ENCODE measurements at places on chromosomes 3 and 15. TPM values are rescaled to one million over a fixed set of nuclear protein-coding genes. Genes with fewer than 3 reads are reported as not detected.

DNA sequence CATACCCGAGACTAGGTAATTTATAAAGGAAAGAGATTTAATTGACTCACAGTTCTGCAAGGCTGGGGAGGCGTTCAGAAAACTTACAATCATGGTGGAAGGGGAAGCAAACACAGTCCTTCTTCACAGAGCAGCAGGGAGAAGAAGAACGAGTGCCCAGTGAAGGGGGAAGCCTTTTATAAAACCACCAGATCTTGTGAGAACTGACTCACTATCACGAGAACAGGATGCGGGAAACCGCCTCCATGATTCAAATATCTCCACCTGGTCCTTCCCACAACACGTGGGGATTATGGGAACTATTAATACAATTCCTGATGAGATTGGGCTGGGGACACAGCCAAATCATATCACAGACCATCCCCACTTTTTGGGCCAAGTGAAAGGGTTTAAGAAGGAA, 58.8 kb upstream of the CTXND1 start:
- DNase-seq = peak; percentile 40

DNA sequence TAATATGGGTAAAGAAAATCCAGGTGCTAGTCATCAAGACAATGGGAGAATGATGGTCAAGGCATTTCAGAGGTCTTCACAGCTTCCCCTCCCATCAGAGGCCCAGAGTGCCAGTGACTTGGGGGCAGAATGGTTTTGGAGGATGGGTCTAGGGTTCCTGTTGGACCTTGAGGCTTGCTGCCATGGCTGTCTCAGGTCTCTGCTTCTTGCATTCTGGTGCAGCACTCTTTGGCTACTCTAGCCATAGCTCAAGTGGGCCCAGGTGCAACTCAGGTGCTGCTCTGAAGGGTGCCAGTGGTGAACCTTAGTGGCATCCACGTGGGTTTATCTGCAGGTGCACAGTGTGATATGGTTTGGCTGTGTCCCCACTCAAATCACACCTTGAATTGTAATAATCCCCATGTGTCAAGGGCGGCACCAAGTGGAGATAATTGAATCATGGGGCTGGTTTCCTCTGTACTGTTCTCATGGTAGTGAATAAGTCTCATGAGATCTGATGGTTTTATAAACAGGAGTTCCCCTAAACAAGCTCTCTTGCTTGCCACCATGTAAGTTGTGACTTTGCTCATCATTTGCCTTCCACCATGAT, 48.5 kb upstream of the PEX5L start:
- DNase-seq = no peak

DNA sequence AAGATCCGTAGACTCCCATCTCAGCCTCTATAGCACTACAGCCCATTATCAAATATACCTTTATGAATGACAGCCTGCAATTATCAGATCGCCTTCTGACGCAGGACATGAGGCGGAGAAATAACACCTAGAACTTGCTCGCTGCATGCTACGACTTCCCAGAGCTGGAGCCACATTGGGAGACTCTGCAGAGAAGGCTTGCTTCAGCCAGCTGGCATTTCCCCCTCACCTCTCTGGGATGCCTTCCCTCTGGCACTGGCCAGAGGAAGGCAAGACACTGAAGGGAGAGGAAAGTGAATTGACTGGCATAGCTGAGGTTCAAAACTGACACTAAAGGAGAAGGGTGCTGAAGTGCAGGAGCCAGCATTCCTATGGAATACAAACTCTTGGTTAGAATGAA, 131.7 kb downstream of the GABRB3 start:
- DNase-seq = no peak

DNA sequence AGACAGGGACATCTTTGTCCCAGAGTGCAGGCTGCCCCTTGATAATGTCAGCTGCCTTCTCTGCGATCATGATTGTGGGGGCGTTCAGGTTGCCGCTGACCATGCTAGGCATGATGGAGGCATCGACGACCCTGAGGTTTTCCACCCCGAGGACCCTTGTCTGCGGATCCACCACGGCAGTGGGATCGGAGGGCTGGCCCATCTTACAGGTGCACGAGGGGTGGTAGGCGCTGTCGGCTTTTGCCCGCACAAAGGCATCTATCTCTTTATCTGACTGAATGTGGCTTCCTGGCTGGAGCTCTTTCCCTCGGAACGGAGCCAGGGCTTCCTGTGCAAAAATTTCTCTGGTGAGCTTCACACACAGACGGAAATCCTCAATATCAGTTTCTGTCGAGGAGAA, 28.4 kb downstream of the CHDH start:
- no peak for DNase-seq

- no peak for DNase-seq
Observed at GRCh38 chr3:46456118-46456517, 8.6 kb downstream of the LTF start.

Gene C3orf52
- total RNA-seq = 9.4 TPM
